ENCODE measurements at places on chromosomes 5 and 9. TPM values are rescaled to one million over a fixed set of nuclear protein-coding genes. Genes with fewer than 3 reads are reported as not detected.

ANKRD33B gene
- total RNA-seq, result 1.4 TPM

GABRG2 gene
- total RNA-seq, result not detected

SIGMAR1 gene
- total RNA-seq, result 29.2 TPM

TAS2R1 gene
- not detected for total RNA-seq

ASS1 gene
- total RNA-seq, result 3.4 TPM

HNRNPAB gene
- 41.6 TPM for total RNA-seq

EIF4EBP3 gene
- 1.2 TPM for total RNA-seq

CDX1 gene
- total RNA-seq, result not detected

MRPL50 gene
- 13.3 TPM for total RNA-seq

CER1 gene
- total RNA-seq, result not detected

FAM151B gene
- 2.2 TPM for total RNA-seq

SLC6A3 gene
- total RNA-seq, result not detected

CD274 gene
- total RNA-seq, result 4.4 TPM

GLIPR2 gene
- 42.3 TPM for total RNA-seq

CARTPT gene
- total RNA-seq, result not detected

OR1N2 gene
- not detected for total RNA-seq

PCDHB12 gene
- total RNA-seq, result 1.4 TPM

SLC28A3 gene
- total RNA-seq, result not detected

IDNK gene
- 3.0 TPM for total RNA-seq

THBS4 gene
- 0.20 TPM for total RNA-seq

TPPP gene
- under 0.01 TPM for total RNA-seq

CSF2 gene
- total RNA-seq, result 0.20 TPM

LHX3 gene
- not detected for total RNA-seq

SNCB gene
- 1.1 TPM for total RNA-seq
